ENCODE measurements at places on chromosomes 16 and 17.

DNA sequence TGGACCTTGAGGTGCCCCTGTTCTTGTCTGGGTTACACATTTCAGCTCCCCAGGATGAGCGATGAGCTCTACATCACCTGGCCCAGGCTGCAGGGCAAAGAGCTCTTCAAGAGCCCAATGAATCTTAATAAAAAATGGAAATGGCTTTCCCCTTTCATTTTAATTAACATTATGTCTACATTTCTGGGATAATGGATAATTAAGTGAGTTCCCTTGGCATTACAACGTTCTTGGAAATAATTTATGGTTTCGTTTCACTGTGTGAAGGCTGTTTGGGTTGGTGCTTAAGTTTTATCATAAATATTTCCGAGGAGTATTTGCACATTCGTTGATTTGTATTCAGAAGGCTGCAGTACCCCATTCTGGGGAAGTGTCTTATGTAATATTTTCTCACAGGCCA lies 678.3 kb upstream of the EEF2KMT start:
- DNase-seq = no peak

GRCh38 chr17:59105852-59106462 lies 723 bp downstream of the TRIM37 start:
- peak; percentile 26 for DNase-seq

GRCh38 chr17:82876602-82877379 lies 37.0 kb upstream of the ZNF750 start:
- DNase-seq = no peak

DNA sequence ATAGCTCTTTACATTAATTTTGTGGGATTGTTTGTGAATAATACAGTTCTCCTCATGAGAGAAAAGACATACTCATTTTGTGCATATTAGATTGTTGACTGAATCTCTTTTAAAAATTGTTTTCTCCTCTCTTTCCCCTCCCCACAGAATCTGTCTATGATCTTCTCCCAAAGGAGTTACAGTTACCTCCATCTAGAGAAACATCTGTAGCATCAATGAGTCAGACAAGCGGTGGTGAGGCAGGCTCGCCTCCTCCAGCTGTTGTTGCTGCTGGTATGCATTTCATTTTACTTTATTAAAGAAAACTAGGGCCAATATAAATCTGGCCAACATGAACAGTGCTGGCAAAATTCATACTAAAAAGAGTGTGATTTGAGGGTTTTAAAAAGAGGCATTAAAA lies 60.5 kb downstream of the NFAT5 start:
- no peak for DNase-seq

DNA sequence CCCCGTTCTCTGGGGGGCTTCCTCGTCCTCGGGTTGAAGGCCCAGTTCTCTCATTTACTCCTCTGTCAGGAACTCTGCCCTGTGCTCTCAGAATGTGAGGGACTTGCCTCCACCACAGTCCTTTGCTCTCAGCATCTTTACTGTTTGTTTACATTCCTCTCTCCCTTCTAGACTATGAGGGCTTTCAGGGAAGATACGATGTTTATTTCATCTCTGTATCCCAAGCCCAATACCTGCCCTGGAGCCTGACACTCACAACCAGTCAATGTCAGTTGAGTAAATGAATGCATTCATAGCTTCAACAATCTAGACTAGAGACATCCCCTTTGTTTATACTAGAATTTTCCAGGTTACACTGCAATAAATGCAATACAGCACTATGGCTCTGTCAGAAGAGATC lies 409.6 kb upstream of the CDH11 start:
- DNase-seq = no peak

DNA sequence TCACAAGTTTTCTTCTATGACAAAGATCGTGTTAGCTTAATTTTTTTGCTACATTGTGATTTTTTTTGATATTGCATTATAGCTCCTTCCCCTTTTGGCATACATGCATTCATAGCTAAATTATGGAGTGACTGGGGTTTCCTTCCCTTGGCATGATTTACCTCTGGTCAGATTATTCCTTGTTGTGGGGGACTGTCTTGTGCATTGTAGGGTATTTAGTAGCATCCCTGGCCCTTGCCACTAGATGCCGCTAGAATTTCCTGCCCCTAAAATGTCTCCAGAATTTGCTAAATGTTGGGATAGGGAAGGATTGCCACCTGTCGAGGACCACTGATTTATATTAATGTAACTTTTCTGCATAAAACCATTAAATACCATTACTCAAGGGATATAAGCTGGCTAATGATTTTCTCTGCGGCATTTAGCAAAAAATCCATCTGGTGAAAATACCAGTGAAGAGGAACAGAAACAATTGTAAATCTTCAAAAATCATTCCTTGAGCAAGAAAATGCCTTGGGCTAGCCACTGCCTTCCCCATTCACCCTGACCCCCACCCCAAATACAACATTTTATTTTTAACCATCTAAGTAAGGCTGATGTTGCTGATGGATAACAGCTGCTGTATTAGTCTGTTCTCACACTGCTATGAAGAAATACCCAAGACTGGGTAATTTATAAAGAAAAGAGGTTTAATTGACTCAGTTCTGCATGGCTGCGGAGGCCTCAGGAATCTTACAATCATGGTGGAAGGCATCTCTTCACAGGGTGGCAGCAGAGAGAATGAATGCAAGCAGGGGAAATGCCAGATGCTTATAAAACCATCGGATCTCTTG lies 195.2 kb downstream of the MAP2K6 start:
- DNase-seq = no peak

GRCh38 chr17:57949649-57950048 lies 5.6 kb downstream of the CUEDC1 start:
- no peak for DNase-seq

DNA sequence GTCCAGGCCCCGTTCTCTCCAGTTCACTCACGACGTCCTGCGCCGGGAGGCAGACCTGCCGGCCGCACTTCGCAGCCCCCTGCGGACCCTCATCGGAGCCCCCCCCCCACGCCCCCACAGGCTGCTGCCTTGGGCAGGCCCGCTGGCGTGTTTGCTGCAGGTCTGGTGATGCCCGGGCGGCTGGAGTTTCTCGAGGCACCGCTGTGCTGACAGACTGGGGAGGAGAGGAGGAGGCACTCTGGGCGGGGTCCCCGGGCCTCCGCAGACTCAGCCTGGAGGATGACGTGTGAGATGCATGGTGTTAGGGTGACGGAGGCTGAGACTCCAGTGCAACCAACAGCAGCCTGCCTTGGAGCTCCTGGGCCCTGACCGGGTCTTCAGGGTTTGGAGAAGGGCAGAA lies 24.1 kb downstream of the BAIAP2 start:
- DNase-seq = no peak

DNA sequence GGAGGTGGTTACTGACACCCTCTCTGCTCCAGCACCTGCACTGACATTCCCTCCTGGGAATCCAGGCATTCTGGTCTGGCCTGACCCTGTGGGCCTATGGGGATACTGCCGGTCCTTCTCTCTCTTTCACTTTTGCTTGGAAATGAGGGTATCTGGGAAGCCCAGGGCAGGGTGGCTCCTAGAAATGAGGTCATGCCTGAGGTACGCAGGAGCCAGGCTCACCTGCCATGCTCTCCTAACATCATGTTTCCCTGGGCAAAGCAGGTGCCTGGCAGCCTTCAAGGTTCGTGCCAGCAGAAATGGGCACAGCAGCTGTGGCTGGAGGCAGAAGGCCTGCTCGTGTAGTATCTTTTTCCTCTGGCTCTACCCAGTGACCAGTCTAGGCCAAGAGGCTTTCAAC lies 3.3 kb downstream of the ITGA3 start:
- DNase-seq = no peak

DNA sequence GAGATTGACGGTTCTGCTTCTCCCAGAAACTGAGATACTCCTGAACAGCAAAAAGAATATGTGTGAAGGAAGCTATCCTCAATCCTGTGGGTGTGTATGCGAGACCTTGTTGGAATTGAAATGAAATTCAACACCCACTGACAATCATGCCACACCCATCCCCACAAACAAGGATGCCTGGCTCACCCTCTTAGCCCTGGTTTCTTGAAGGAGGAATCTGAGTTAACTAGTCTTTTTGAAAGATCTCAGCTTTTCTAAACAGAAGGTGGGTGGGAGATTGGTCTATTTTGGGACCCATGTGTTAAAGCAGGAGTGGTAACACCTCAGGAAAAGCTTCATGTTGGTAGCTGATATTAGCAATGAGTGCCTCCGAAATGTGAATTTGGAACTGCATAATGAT lies 1244.5 kb downstream of the CDH11 start:
- DNase-seq = no peak

- DNase-seq = no peak
These were observed 341.3 kb upstream of the SOX9 start for GRCh38 chr17:71779482-71779881.

- no peak for DNase-seq
These were observed 12.4 kb downstream of the NLRC3 start for GRCh38 chr16:3564889-3565141.

GRCh38 chr17:43393944-43394482 lies 4.8 kb upstream of the ARL4D start:
- peak; percentile 60 for DNase-seq

DNA sequence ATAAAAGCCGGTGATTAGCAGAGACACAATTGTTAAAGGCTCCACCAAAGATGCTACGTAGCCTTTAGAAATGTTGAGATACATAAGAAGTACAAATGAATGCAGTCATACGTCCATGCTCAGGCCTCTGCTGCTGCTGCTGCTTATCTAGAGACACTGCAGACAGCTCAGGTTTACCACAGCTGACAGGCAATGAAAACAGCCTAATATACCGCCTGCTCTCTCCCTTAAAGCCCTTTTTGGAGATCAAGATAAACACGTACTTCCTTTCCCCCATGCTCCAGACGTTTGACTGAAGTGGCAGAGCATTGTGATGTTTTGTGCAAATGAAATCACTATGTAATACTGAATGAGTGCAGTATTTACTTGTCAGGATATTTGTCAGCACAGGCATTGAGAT lies 185.3 kb downstream of the AATF start:
- DNase-seq = no peak

DNA sequence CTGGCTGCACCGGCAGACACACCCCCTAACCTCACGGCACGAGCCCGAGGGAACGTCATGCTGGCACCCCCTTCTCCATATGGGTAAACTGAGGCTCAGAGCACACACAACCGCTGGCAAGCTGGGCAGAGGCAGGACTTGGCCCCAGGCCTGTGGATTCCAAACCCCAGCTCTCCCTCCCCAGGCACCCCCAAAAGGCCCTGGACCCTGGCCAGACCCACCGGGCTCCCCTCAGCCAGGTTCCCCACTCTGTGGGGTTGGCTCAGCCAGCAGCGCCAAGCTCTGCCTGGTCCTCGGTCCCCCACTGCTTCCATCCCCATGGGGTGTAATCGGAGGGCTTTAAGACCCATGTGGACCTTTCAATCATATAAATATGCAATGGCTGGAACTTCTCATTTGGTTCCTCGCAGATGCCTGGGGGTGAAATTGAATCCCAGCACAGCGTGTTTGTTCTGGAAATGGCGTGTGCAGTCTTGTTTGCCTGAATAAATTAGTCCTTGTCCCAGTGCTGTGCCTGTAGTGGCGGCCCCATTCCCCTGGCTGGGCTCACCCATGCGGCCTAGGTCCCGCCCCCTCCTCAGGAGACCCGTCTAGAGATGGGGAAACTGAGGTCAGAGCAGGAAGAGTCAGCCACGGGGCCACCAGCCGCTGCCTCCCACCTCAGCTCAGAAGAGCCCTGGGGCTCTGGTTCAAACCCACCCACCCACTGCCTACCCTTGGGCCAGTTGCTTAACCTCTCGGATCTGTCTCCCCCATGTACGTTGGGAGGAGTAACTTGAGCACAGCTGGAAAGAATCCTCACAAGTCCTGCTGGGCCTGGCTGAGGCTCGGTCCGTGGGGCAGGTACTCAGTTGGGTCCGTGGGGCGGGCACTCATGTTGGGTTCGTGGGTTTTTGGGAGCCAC lies 57.3 kb downstream of the ZFPM1 start:
- no peak for DNase-seq

DNA sequence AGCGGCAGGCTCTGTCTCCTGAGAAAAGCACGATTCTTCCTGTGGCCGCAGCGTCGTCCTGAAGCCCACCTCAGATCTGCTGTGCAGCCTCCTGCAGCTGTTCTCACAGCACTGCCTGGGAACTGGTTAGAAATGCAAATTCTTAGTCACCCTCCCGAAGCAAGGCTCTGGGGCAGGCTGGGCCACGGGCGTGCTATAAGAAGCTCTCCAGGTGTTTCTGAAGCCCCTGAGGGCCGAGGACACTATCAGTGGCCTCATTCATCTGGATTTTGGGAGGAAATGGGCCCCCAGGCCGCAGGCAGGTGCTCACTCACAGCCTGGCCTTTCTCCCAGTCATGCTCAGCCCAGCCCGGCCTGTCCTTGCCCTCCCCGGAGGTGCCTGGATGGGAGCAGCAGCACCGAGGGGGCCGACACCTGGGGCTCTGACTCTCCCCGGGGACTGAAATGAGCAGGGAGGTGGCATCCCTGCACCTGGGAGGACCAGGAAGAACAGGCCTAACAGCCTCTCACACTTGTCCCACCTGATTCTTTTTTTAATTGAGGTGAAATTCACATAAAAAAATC lies 10.4 kb upstream of the NLRC3 start:
- DNase-seq = no peak

DNA sequence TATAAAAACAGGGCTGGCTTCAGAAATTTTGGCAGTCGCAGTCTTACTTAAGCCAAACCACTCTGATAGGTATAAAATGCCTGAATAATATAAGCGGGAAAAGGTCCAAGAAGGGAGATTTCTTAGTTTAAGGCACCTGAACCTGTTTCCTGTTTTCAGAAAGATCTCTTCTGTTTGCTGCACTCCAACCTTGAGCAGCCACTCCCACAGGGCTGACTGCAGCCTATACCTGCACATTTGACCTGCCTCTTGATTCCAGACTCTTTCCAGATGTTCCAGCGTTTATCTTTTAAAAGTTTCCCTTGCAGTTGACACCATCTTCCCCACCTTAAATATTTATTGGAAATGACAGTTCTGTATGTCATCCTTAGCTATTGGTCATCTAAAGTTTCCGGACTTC lies 132.2 kb downstream of the SKAP1 start:
- DNase-seq = no peak

DNA sequence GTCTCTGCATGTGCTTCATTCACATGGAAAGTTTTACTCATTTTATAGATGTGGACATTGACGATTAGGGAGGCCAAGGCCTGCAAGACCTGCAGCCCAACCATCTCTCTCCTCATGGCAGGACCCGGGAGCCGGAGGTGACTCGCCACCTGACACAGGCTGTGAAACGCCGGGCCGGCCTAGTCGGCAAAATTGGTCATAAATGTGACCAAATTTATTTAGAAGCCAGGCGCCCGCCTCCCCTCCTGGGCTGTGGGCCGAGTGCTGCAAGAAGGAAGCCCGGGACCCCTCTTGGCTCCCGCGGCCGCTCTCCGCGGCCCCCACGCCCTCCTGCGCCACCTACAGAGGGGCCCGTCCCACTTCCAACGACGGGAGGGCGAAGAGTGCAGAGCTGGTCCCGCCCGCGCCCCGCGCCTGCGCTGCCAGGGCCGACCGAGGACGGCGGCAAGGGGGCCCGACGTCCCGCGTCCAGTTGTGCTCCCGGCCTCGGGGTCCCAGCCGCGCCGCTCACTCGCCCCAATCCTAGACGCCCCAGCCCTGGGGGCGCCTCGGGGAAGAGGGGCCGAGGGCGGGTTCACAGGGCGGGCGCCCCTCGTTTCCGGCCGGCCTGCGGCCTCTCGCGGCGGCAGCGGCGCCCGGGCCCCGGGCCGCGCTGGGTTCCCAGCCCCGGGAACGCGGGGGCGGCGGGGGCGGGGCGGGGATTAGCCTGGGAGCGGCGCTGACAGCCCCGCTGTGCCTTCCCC lies 47.5 kb downstream of the WNT3 start:
- no peak for DNase-seq
